Fibroblast of villous mesenchyme (primary cell): ENCODE measurements at places on chromosomes 16 and 17.
A peak's percentile ranks its signal among the peaks of the same experiment; 100 is the strongest.

DNA sequence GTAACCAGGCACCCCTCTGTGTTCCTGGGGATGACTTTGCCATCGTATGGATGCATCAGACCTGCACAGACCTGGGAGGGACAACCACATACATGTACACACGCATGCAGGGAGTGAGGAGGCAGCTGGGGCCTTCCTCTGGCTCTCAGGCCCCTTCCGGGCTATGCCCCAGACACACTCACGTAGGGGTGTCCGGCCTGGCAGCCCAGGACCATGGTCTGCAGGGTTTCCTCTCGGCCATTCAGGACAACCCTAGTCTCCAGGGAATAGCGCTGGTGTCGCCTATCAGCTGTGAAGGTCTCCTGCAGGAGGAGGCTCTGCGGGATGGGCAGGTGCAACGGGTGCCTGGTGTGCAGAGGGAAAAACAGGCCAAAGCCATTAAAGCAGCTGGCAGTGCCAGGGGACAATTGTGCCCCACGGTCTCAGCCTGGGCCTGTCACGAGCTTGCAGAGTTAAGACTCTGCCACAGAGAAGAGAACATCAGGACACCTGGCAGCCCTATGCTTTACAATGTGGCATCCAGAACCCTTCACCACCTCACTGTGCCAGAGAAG, 101.4 kb downstream of the RMI2 start:
- DNase-seq: no peak

DNA sequence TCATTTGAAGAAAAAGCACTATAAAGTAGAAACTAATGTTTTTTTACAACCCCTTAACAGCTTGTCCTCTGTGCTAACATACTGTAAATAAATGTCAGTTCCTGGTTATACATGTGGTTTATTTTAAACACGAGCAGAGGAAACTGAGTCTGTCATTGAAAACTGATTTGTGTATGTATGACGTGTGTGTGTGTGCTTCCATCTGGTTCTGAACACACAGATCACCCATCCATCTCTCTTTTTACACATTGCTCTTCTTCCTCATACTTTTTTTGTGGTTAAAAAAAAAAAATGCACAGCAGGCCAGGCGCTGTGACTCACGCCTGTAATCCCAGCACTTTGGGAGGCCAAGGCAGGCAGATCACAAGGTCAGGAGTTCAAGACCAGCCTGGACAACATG, 49.5 kb downstream of the ZNF423 start:
- DNase-seq: peak; percentile 30

DNA sequence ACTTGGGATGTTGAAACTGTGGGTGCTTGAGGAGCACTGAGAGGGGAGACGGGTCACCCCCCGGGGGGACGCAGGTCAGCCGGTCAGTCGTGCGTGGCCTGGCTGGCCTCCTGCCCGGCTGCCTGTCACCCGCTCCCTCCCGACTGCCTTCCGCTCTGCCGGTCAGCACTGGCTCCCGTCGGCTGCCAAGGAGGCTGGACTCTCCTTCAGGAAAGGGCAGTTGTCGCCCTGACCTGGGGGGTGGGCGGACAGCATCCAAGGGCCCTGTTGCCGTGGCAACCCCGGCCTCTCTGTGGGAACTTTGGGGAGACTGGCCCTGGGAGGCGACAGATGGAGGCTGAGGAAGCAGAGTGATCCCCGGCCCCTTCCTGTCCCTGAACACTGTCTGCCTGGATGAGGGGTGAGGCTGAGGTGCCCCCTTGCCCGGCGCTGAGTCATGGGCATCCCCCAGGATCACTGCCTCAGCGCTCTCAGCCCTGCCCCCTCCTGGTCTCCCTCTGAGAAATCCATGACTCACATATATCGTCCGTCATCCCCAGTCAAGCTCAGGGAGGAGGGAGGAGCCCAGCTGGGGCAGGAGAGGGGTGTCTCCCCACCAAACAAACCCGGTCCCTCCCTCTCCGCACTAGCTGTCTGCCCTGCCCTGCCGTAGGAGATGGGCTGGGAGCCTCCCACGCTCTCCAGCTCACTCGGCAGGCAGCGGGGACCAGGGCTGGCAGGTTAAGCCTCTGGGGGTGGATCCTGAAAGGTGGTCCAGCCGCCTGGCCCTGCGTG, at the start of gene ADGRG1:
Gene ADGRG1, plus strand, starts transcription at position 623 of the 774 bp plus-strand sequence. CDS start 21,658 bp downstream, outside the sequence.
- DNase-seq: peak; percentile 87

DNA sequence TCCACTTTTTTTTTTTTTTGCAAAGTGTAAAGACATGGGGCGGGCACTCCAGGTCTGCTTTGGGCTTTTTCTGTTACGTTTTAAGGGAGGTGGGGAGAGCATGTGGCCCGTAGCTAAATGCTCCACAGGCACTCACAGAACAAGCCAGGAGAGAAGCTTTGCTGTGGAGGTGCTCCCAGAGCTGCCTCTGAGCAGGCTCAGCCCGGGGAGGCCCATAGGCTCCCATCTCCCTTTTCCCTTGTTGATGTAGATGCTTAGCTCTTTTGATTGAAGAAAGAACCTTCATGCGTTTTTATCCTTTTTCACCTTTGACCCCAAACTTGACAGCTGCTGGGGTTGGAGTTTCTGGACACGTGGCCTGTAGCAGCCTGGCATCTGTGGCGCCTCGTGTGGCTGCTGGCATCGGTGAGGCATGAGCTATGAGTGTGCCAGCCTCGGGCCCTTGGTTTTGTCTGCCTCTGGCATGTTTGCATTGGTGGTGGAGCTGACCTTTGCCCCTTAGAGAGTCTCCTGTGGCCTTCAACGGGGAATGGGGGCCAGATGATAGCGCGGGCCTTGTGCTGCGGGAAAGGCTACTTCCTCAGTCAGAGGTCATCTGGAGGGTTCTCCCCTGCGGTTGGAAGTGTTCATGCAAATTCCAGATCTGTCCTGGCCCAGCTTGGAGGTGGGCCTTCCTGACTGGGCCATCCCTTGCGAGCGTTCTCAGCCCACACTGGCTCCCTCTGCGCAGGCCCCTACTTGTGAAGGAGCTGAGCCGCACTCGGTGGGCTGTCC, 20.0 kb upstream of the IL17C start:
- peak; percentile 69 for DNase-seq

GRCh38 chr16:851871-852270, 51.3 kb upstream of the GNG13 start:
- DNase-seq: no peak

- no peak for DNase-seq
Measured at GRCh38 chr17:40974366-40974765, 7.6 kb upstream of the KRT39 start.

DNA sequence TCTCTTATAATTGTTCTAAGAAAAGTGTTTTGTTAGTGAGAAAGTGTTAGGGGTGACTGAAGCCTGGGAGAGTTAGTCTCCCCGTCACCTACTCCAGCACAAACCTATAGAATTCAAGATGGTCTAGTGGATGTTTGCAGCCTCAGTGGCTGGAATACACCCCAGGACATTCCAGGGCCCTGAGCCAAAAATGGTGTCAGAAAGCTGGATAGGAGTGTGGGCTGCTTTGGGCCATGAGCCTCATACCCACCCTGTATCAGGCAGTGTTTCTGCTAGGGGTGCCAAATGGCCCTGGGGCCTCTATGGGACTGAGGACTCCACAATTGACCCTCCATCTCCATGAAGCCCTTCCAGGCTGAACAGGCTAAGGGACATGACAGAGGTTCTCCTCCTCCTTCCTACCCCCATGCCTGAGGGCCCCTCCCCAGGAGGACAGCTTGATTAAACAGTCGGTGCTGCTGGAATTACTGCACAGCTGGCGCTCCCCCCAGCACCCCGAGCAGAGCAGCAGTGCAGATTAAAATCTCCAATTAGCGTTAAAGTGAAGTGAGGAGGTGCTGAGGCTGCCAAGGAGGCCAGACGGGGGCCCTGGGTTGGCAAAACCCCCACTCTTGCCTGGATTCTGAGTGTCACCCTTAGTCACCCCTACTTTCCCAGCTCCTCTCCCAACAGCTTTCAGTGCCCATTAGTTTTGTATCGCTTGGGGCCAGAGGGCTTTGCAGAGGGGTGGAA, 59.1 kb downstream of the NEUROD2 start:
- no peak for DNase-seq

- no peak for DNase-seq
Measured at GRCh38 chr16:54505549-54506213, 219.1 kb upstream of the IRX3 start.

DNA sequence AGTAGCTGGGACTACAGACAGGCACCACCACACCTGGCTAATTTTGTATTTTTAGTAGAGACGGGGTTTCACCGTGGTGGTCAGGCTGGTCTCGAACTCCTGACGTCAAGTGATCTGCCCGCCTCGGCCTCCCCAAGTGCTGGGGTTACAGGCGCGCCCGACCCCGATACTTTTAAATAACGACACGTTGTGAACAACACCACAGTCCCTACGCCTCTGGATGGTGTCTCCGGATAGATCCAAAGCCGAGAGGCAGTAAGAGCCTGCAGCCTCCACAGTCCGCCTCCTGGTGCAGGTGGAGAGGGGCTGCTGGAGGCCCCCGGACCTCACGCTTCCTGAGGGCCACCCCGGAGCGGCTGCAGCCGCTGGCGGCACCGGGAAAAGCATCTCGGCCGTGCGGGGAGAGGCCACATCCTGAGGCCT, 741 bp upstream of the TLCD3A start:
- DNase-seq: peak; percentile 28

DNA sequence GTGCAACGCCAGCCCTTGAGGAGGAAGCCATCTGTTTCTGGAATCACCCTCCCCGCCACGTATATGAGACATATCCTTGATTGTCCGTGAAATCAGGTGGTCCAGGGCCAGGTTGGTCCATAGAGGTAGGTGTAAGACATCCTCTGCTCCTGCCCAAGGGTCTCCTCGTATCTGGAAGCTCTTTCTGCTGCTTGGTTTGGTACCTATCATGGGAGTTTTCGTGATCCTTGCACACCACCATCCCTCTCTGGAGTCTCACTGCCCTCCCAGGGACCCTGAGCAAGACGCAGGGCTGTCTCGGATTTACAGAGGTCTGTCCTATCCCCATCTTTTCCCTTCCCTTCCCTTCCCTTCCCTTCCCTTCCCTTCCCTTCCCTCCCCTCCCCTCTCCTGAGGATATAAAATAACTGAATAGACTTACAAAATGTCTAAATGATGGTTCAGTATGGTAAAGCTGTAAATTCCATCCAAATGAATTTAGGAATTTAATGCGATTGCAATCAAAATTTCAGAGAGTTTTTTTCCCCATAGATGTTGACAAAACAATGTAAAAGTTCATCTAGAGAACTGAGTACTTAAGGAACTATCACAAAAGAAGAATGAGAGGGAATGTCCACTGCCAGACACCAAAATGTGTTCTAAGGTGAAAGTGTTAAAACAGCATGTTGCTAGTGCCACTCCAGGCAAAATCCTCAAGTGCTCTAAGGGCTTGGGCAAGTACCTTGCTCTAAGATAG, 2.0 kb upstream of the CCDC42 start:
- DNase-seq: no peak

- DNase-seq: no peak
Measured at GRCh38 chr16:29745853-29746345, at the start of gene C16orf54. Gene C16orf54 (minus strand): TSS chr16:29745990. CDS start chr16:29744951, 1,039 bp downstream.

GRCh38 chr16:66240631-66241395, 125.7 kb upstream of the CDH5 start:
- DNase-seq: no peak

DNA sequence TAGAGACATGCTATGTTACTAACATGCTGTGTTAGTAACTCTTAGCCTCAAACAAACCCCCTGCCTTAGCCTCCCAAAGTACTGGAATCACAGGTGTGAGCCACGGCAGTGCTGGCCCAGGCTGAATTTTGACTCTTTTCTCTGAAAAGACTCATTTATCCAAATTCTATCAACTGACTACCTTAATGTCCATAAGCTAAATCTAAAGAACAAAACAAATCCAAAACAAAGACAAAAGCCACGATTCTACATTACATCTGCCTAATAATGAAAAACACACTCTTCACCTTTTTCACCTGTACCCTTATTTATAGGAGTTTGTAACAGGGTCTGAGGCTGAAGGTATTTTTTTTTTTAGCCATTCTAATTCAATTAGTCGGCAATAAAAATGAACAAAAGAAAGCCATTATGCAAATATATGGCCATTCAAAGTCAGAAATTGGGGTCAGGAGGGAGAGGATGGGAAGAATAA, 432.5 kb downstream of the RBFOX1 start:
- DNase-seq: no peak

DNA sequence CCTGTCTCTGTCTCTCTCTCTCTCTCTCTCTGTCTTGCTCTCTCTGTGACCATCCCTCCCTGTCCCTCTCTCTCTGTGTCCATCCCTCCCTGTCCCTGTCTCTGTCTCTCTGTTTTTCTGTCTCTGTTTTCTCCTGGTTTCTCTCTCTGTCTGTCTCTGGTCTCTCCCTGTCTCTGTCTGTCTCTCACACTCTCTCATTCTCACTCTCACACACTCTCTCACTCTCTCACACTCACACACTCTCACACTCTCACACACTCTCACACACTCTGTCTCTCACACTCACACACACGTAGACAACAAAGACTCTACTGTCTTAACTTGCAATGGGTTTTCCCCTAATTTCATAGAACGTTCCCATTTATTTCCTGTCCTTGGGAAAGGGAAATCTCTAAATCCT, 299.5 kb downstream of the FOXL1 start:
- no peak for DNase-seq

DNA sequence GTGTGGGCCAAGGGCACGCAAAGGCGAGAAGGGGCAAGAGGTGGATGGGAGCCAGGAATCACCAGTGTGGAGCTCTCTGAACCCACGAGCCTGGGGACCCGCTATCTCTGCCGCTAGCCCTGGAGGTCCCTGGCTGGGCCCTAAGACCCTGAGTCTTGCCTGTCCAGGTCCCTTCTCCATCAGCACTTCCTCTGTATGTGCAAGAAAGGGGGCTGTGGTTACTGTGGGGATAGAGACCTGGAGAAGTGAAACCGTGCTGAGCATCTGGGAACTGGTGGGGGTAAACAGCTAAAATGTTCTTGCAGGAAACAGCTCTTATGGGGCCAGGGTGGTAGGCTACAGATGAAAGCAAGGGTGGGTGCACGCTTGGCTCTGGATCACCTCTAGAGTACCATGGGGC, 3.1 kb downstream of the SPNS3 start:
- no peak for DNase-seq

- DNase-seq: peak; percentile 45
Measured at GRCh38 chr16:71610936-71611871, 14.8 kb upstream of the MARVELD3 start.

DNA sequence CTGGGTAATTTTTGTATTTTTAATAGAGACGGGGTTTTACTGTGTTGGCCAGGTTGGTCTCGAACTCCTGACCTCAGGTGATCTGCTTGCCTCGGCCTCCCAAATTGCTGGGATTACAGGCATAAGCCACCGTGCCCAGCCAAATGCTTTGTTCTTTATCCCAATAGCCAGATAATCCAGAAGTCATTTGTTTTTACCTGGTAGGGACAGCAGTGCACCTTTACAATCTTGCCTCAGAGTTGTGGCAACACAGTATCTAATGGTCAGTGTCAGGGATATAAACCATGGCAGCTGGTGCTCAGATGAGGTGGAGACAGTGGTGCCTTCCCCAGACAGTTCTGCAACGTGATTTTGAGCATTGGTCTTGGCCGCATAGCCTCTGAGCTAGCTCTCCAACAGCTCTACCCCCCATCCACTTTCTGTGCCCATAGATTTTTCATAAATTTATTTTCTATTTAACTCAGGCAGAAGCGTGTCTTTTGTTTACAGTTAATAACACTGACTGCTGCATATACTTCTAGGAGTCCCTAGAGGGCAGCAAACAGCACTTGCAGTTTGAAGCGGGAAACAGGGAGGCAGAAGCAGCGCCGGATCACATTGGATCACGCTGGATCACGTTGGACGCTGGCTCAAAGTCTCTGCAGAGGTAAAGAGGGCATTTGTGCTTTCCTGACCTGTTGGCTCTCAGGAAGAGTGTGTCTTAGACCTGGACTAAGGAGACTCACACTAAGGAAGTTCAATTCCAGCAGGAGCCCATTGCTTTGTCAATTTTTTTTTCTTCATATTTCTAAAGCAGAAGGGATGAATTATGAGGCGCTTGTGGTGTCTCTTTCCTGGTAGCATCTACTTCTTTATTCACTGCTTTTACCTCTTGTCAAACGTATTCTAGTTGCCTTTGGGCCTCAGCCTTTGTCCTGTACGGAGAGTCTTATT, 5.1 kb upstream of the GGT6 start:
- peak; percentile 72 for DNase-seq
